ENCODE measurements at places on chromosomes 1 and 21.

DNA sequence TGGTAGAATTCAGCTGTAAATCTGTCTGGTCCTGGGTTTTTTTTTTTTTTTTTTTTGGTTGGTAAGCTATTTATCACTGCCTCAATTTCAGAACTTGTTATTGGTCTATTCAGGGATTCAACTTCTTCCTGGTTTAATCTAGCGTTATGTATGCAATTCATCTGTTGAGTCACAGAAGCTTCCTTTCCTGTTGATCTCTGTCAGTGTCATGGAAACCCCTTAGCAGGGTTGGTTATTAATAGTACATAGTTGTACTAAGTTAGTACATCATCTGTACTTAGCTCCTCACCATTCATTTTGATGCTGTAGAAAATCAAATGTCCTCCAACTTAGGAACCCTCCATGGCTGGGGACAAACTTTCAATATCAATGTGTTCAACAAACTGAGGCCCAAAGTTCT lies 51.0 kb upstream of the BARHL2 start:
- DNase-seq: no peak

GRCh38 chr1:163922743-163923201 lies 601.0 kb downstream of the NUF2 start:
- DNase-seq: no peak

DNA sequence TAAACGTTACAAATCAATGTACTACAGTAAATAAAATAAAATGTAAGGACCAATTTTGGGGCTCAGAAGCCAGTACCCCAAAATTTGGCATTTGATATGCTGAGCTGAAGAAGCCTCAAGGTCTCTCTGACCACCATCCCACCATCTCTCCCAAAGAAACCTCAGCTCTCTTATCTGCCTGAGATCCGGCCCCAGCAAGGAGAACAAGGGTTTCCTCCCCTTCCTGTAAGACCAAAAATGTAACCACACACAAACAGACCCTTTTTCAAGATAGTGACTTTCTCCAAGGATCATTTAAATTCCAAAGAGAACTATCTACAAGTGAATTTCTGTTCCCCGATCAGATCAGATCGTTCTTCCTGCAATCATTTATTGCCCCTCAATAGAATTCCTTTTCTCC lies 68.1 kb upstream of the SLC45A1 start:
- DNase-seq: no peak

DNA sequence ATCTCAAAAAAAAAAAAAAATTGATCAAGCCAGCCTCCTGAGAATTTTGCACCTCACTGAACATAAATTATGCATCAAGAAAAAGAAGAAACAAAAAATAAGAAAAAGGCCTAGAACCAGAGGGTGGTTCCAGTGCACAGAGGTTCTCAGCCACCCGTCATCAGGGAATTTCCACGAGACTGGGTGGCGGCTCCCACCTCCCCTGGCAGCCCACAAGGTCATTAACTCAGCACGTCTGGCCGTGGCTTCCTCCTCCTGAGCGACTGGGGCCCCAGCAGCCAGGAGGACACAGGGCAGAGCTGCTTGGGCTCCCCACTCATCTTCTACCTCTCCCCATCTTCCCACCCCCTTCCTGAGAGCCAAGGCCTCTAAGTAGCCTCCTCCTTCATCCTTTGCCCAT lies 15.7 kb upstream of the TMEM51 start:
- DNase-seq: no peak

GRCh38 chr1:3644273-3644672 lies 5.6 kb downstream of the WRAP73 start:
- no peak for DNase-seq

DNA sequence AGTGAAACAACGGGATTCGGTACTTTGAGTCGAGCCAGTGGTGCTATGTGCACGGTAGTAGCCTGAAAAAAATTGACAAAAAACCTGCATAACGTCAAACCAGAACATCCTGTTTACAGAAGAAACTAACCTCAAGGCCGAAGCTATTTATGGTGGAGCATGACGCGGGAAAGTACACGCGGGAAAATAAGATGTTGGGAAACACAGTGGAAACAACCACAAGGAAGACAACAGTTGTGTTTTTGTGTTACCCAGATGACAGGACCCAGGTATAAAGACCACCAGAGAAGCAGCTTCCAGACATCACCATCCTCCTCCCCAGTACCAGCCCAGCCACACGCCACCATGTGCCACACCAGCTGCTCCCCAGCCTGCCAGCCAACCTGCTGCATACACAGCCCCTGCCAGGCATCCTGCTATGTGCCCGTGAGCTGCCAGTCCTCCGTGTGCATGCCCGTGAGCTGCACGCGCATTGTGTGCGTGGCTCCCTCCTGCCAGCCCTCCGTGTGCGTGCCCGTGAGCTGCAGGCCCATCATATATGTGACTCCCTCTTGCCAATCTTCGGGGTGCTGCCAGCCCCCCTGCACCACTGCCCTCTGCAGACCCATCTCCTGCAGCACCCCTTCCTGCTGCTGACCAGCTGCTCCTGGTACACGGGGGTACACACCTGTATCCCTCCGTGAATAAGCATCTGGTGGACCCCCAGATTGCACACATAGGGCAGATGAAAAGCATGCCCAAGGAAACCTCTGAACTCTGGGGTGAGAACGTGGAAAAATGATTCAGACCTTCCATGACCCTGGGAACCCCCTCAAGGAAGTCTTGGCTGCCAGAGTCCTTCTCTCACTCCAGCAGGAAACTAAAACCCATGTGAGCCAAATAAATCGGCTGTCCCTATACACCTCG lies at the start of gene KRTAP12-3:
TSS of gene KRTAP12-3 (plus strand) at position 298 of the 906 bp plus-strand sequence. CDS start at position 346, 48 bp downstream.
- no peak for DNase-seq

DNA sequence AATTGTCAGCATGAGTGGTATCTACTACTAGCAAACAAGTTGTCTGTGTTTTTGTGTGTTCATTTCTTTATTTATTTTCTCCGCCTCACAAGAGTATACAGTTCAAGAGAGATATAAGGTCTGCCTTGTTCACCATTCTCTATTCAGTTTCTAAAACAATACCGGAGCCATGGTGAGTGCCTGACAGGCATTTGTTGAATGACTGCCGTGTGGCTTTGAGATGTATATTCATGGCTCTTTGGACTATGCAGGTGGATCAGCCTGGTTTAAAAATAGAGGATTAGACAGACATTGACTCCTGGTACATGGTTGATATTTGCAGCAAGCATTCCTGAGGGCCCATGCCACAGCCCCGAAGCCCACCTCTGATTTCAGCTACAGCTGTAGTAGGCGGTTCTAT lies 89.7 kb downstream of the PGM1 start:
- DNase-seq: no peak

DNA sequence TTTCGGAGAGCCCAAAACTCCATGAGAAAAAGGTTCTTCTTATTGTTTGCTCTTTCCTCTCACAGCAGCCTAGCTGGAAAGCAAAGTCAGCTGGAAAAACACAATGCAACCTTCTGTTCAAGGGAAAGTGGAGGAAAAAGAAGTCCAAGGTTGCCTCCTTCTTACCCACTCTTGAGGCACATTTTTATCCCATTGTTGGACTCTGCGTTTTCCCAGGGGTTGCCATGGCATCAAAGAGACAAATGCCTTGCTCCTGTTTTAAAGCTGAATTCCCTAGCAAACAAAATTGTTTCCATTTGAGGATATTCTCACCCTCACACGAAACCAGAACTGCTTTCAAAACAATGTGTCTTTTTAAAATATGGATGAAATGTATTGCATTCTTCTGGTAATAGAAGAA lies 45.1 kb upstream of the PALMD start:
- no peak for DNase-seq

GRCh38 chr1:109677459-109677858 lies 9.6 kb downstream of the GSTM2 start:
- no peak for DNase-seq

- DNase-seq: no peak
Measured at GRCh38 chr1:21293537-21294265, 3.4 kb upstream of the ECE1 start.

DNA sequence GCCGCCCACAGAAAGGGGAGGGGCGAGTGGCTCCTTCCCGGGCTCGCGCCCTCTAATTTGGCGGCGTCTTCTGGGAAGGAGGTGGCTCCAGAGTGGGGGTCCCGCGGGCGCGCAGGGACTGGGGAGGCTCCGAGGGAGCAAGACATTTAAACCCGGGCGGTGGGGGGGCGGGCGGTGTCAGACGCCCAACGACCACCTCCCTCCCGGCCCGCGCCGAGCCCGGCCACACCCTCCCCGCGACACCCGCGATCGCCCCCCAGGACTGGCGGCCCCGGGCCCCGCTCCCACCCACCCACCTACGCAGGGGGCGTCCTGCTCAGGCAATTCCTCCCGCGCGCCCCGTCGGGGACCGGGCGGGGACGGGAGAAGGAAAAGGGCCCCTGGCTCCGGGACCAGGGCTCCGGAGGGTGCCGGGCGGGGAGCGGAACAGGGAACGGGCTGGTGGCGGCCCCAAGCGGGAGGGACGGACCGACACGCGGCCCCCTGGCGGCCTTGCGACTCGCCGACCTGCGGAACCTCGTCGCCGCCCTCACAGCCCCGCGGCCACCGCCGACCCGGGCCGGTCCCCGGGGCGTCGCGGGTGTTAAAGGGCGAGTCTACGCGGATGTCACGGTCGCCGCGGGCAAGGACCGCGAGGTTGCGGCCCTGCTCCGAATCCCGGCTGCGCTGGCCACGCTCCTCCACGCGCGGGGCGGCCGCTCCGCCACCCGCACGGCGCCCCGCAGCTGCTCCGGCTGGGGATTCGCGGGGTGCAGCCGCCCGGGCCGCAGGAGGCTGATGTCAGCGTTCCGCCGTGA lies 94.0 kb upstream of the FMN2 start:
- no peak for DNase-seq

Measured in left ventricle myocardium inferior (tissue), 1 donor.